H4 (cell line): ENCODE measurements at places on chromosomes 2 and 18. TPM values are rescaled to one million over a fixed set of nuclear protein-coding genes. Genes with fewer than 3 reads are reported as not detected.

Gene G6PC2
- total RNA-seq = not detected in 2 replicates

Gene FAM237A
- total RNA-seq = not detected in 2 replicates

Gene SPHKAP
- 0.02 TPM in 1 of 2 replicates, not detected in the other for total RNA-seq

Gene MLPH
- total RNA-seq = 7.7 and 9.9 TPM in 2 replicates

GRCh38 chr18:62334120-62334519, 9.0 kb downstream of the TNFRSF11A start:
- DNase-seq = peak; percentile 73

- peak; percentile 73 for DNase-seq
Measured at GRCh38 chr2:233152541-233152940, 92.4 kb downstream of the INPP5D start.

DNA sequence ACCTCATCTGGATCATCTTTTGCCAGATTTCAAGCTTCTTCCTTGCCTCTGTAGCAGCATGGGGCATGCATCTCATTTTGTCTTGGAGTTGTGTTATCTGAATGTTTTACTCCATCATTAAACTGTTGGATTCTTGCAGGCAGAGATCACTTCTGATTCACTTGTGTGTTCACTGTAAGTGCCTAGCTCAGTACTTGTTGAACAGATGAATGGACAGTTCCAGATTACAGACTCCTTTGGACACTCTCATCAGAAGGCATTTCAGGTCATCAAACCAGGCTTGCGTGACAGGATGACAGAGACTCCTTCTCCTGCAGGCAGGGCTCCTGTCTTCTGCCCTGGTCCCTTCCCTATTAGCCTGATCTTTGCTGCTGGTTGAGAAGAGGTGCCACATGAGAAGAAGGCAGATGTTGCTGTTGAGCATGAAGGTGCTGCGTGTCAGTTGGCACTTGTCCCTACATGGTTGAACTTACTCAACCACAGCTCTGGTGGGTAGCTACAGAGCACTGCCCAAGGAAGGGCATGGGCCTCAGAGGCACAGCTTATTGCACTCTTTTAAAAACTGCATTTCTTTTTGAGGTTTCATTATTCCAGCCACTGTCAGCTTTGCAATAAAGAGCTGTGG, 58.9 kb downstream of the INPP4A start:
- no peak for DNase-seq

GRCh38 chr2:150379166-150379565, 108.3 kb downstream of the RND3 start:
- no peak for DNase-seq

DNA sequence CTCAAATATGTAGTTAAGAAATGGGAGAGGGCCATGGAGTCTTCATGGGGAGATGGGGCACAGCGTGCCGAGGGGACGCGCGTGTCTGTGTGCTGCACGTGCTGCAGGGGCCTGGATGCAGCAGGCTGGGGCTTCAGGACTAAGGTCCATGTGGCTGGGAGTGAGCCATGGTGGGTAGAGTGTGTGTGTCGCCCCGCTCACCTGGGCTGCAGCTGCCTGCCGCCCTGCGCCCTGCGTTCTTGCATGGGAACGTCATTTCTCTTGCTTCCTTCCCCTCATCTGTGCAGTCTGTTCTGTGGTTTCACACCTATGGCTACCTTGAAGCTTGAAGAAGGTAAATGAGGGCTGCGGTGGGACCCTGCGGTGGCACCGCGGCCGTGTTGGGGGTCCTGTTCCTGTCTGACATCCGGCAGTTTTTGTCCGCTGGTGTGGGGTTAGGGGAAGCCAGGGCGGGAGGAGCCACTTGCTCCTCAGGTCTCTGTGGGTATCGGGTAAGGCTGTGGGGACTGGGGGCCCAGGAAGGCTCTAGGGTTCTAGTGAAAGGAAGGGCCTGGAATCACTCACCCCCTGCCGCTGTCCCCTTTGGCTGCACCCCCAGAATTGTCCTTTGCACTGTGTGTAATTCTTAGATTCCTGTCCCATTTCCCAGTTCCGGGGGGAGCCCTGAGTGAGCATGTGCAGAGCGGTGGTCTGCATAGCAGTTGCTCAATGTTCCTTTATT, 54.1 kb upstream of the HS6ST1 start:
- no peak for DNase-seq

- no peak for DNase-seq
Measured at GRCh38 chr2:81462420-81462819, 1157.9 kb upstream of the LRRTM1 start.

GRCh38 chr18:9886005-9886348, 204 bp downstream of the TXNDC2 start:
- DNase-seq = no peak

DNA sequence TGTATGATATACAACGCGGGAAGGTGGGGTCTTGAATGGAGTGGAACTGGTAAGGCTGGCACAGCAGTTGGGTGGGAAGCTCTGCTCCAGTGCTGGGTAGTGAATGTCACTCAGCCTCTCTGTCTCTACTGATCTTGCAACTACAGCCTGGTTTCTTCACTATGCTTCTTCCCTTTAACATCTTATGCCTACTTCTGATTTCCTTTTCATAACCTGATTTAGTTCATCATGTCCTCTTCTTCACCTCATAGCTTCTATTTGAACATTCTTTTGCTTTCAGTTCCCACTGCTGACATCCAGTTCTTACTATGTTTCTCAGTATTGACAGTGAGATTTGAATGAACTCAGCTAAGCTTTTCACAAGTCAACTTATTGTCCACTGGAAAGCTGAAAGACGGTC, 286.2 kb downstream of the ARL6IP6 start:
- DNase-seq = no peak

GRCh38 chr2:54672590-54673456, 50.6 kb upstream of the EML6 start:
- no peak for DNase-seq

DNA sequence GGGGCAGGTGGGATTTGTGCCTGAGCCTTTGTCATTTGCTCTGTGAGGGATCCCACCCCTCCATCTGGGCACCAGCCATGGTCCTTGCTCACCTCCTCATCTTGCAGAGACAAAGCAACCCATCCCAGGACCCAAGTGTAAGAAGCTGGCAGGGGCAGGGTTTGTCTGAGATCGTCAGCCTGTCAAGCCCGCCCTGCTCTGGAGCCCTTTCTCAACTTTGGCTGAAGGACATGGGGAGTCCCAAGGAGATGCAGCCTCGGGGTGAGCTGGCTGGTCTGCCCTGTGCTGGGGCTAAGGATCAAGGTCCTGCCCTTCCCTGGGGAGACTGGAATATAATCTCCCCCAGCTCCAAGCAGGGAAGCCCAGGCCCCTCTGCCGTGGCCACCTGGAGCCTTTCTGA, 86.0 kb downstream of the CAPN13 start:
- DNase-seq = no peak

- no peak for DNase-seq
Measured at GRCh38 chr2:17059458-17059857, 393.8 kb upstream of the CYRIA start.

- no peak for DNase-seq
Measured at GRCh38 chr2:203059567-203060240, 45.0 kb downstream of the NBEAL1 start.

DNA sequence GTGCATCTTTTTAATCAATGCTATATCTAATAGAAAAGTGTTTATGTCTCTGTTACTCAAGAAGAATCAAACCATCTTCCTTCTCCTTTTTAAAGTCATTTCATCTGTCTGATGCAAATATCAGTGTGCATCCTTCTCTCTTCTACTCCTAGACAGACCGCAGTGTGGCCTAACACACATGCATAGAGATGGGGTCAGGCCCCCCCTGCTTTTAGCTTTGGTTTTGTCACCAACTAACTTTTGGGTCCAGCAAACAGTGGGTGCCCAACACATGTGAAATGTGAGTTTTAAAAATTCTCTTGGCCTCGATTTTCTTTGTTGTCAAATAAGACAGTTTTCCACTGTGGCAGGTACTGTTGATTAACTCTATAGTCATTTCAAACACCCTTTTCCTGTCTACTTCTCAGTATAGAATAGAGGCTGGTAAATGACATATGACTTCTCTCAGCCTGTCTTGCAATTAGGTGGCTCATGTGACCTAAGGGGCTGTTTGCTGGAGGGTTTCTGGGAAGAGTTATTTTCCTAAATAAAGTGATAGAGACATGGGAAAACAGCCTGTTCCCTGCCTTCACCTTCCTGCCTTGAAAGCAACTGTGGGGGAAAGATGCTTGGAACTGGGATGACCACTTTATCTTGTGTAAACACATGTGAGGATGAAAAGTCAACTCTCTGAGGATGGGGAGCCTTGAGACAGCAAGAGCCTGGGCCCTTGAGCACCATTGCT, 65.7 kb upstream of the DARS1 start:
- DNase-seq = no peak

DNA sequence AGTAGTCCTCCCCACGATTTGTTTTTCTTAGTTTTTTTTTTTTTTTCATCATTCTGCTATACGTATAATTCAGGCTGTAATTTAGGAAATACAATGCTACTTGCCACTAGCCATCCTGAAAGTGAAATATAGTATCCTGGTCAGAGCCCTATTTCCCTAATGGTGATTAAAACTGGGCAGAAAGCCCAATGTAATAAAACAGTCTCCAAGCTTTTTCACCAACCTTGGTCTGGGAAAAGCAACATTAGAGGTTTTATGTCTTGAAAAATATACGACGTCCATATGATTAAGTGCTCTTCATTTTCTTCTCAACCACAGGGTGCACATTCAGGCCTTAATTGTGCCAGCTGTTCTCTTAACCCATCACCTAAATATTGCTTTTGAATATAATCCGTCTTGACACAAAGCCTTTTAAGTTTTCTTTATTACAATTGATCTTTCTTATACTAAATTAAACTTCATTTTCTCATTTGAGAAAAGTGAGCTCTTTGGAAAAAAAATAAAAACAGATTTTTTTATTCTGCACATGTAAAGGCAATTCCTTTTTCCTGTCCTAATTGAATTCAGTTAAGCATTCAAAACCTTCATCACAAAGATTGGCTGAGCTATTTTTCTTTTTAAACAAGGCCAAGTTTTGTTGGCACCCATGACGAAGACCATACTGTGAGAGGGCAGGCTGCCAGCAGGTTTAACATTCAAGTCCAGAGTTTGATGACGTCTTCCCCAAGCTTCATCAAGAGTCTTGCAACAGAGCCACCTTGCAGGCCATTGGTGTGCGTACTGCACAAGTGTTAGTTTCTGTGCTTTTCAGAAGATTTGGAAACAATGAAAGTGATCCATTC, 52.7 kb downstream of the MAP2 start:
- DNase-seq = peak; percentile 73

- DNase-seq = no peak
Measured at GRCh38 chr2:62663920-62664795, 41.4 kb upstream of the EHBP1 start.

DNA sequence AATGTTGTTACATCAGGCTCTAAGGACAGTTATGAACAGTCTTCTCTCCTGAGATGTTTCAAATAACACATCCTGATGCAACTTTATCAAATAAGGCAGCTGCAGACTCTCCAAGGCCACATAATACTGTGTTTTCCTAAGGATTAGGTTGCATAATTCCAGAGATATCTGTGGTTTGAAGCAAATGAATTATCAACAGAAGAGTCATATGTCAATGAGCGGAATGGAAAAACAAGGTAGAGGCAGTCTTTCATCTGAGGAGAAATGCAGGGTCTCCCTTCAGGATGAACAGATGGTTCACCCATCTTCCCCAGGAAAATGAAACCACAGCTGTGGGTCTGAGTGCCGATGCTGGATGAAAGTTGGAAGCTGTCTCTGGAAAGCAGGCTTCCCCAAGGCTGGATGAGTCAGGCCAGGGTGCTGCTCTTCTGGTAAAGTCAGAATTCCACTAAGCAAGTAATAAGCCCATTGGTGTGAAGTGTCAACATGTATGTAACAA, 22.2 kb downstream of the LYG1 start:
- peak; percentile 36 for DNase-seq

GRCh38 chr2:42199002-42199401, 29.8 kb downstream of the EML4 start:
- no peak for DNase-seq

- peak; percentile 76 for DNase-seq
Measured at GRCh38 chr2:13193075-13193474, 476.3 kb downstream of the TRIB2 start.

GRCh38 chr2:9417725-9418124, 5.6 kb downstream of the ITGB1BP1 start:
- DNase-seq = no peak

GRCh38 chr2:100793982-100794381, 26.0 kb upstream of the NPAS2 start:
- no peak for DNase-seq
